ENCODE measurements at places on chromosomes 2 and 18.

GRCh38 chr2:56576001-56576400 lies 392.2 kb downstream of the CCDC85A start:
- DNase-seq = no peak

- DNase-seq = no peak
Measured at GRCh38 chr2:209761566-209761965, 10.1 kb upstream of the UNC80 start.

GRCh38 chr2:171529914-171530313 lies 7.6 kb downstream of the CYBRD1 start:
- DNase-seq = no peak

DNA sequence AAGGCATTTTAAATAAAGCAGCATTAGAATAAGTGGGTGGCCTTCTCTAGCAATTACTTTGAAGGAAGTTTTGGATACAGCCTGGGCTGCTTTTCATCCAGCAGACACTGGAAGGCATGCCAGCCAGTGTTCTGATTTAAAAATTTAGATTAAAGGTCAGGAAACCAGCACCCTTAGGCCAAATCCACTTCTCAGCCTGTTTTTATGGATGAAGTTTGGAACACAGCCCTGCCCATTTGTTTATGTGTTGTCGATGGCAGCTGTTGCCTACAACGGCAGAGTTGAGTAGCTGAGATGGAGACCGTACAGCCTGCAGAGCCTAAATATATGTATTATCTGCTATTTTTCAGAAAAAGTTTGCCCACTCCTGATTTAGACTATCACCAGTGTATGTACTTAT lies 313.6 kb upstream of the ACVR2A start:
- no peak for DNase-seq

DNA sequence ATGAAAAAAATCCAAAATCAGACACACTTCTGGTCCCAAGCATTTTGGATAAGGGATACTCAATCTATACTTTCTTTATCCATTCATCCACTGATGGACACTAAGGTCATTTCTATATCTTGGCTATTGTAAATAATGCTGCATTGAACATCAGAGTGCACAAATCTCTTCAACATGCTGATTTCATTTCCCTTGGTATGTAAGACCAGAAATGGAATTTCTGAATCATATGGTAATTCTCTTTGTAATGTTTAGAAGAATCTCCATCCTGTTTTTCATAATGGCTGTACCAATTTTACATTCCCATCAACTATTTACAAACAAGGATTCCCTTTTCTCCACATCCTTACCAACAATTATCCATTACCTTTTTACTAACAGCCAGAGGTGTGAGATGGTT lies 33.7 kb upstream of the MCM6 start:
- DNase-seq = no peak

DNA sequence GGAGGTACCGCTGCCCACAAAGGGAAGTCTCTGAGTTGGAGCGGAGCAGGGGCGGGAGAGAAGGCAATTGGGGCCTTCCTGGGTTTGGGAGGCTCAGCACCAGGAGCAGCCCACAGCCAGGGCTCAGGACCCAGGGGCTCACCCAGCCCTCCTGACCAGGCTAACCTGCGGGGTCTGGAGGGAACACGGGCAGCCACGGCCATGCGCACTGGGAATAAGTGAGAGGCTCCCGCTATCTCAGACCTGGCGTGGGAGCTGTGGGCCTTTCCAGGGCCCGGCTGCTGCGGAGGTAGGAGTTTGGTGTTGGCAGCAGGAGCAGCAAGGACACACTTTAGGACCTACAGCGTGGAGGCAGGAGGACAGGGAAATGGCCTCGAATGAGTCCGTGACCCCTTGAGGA lies 69.0 kb downstream of the RRM2 start:
- DNase-seq = no peak

GRCh38 chr2:32008805-32009515 lies 1.8 kb downstream of the MEMO1 start:
- DNase-seq = no peak

GRCh38 chr2:54866868-54867267 lies 143.4 kb downstream of the EML6 start:
- no peak for DNase-seq

DNA sequence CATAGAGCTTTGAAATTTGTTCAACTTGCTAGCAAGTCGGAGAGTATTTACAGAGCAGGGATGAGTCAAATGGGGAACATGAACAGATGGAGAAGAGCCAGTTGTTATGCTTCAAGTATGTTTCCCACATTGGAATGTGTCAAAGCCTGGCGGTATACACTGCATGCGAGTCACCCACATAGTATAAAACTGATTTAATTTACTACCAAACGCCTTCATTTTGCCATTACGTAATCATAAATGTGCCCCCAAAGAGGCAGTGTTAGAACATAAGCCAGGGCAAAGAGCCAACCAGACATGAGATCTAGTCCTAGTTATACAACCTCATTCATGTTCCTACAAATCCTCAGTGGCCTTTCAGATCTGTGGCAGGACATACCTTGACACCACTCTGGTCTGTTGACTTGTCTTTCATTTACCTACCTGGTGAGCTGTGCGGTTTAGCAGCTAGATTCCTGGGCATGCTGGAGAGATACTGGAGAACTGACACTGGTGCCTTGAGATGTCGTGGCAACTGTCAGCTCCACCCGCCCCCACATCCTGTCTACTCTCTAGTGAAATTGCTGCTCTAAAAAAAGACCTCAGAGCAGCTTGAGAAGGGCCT lies 21.7 kb upstream of the NRP2 start:
- no peak for DNase-seq

DNA sequence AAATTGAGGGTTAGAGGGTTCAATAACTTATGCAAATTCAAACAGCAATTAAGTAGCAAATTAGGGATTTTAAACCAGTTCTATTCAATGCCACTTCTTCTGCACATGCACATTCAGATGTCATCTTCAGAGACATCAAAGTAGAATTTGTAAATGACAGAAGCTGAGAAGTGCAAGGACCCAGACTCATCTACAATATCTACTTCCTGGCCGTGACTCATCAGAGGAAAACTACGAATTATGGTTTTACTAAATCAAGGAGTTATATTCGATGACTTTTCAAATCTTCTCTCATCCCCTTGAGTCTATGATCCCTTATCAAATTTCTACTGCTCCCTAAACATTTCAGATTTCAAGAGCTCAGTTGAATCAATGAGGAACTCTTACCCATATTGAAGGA lies 20.0 kb upstream of the STAT4 start:
- no peak for DNase-seq

- no peak for DNase-seq
Measured at GRCh38 chr2:239579524-239580198, 178.8 kb upstream of the HDAC4 start.

GRCh38 chr18:6729247-6730091 lies at the start of gene ARHGAP28:
Gene ARHGAP28 (plus strand): TSS chr18:6729716. CDS start chr18:6729822, 106 bp downstream.
- DNase-seq = no peak

GRCh38 chr2:144519934-144520731 lies at the start of gene ZEB2:
Gene ZEB2 (minus strand): TSS chr2:144520119. CDS start chr2:144517350, 2,769 bp downstream.
- no peak for DNase-seq

- no peak for DNase-seq
Measured at GRCh38 chr18:37422116-37422515, 143.5 kb downstream of the CELF4 start.

DNA sequence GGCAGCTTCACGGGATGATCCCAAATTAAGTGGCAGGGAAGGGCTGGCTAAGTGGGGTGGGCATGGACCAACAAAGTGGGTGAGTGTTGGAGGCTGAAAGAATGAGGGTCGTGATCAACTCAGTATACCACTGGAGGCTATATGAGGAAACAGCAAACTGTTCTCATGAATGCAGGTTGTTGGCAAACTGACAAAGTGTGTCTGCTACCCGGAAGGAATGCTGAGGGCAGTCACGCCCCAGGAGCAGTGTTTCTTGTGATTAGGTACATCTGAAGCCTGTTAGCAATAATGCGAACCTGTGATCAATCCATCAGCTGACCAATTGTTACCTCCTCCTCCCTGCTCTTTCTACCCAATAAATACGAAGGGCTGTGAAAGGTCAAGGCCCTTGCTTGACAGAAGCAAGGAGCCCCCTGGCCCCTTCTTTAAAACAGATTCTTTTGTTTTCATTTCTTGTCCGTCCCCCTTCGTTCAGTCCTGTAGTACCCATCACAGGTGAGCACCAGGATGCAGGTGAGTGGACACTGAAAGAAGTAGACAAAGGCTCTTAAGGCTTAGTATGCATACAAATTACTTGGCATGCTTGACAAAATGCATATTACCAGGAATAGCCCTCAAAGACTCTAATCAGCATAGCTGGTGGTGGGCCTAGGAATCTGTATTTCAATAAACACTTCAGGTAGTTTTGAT lies 67.9 kb downstream of the LOXHD1 start:
- no peak for DNase-seq

DNA sequence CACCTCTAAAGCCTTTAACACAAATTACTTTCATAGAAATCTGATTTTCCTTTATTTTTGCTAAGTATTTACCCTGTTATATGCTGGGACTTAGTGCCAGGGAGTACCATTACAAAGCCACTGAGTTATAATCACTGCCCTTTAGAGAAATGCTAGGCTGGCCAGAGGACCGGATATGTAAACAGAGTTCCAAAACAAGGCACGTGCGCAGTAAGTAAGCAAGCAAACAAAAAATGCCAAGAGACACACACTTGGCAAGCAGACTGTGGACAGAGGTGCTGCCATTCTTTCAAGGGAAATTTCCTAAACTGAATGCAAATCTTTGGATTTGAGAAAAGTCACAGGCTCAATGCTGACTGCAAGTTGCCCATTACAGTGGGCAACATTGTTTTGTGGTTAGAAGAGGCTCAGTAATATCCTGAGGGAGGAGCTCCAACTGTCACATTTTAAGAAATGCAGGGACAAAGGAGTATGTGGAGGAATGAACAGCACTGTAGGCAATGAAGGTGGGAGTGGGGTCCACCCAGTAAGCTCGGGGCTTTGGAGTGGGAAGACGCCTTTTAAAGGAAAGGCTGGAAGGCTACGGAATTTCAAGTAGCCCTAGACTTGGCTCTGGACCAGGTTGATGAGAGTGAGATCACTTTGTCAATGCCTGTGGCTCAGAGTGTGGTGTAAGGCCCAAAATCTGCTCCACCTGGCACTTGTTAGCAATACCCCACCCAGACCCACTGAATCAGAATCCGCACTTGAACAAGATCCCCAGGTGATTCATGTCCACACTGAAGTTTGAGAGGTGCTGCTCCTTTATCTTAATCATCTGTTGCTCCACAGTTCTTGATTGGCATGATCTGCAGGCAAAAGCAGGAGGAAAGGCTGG lies 2.1 kb upstream of the PARD6G start:
- no peak for DNase-seq

GRCh38 chr18:63439334-63439733 lies 17.1 kb upstream of the VPS4B start:
- peak; percentile 16 for DNase-seq

DNA sequence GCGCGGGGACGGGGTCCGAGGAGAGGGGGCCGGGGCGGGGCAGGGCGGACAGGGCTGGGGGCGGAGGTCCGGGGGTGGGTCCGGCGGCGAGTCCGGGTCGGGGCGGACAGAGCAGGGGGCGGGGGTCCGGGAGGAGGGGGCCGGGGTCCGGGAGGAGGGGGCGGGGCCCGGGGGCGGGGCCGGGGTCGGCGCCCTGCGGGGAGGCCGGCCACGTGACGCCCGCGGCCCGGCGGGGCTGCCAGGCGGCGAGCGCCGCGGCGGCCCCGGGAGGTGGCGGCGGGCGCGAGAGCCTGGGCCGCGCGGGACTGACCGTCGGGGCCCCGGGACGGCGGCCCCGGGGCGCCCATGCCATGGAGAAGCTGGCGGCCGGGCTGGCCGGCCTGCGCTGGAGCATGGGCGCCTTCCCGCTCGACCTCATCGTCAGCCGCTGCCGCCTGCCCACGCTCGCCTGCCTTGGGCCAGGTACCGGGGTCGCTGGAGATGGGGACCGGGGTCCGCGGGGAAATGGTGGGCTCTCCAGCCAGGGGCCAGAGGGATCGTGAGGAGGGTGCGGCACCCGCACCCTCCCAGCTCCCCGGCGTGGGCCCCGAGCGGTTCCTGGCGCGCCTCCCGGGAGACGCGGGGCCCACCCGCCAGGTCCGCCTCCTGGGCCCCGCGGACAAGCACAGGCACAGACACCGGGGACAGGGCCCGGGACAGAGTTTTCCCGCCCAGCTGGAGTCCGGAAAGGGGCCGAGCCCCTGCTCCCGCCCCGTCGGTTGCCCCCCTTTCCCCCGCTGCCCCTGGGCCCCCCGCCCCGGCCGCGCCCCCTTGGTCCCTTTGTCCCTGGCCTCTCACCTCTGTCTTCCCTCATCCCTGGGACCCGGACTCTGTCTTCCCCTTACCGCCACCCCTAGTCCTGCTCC lies at the start of gene GAREM2:
GAREM2 (plus strand) TSS at position 218 of the 905 bp plus-strand sequence; CDS start at position 351, 133 bp downstream.
- no peak for DNase-seq

GRCh38 chr18:9719421-9719981 lies 11.4 kb downstream of the RAB31 start:
- no peak for DNase-seq

GRCh38 chr2:202780514-202781021 lies 91.0 kb downstream of the ICA1L start:
- DNase-seq = no peak

DNA sequence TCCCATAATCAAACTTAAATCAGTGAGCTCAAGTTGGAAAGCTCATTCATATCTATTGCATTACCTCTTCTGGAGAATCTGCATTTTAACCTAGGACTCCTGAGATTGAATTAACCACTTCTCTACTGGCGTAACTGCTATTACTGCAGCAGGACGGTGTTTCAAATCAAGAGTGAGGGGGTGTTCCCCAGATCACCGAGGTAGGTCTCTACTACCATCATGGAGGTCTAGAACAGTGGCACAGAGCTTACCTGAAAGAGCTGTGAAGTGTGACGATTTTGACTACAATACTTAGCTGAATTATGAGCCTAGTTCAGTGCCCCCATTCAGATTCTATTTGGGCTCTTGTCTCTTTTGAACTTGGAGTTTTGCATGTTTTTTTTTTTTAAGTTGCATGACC lies 119.5 kb downstream of the POLE4 start:
- no peak for DNase-seq

DNA sequence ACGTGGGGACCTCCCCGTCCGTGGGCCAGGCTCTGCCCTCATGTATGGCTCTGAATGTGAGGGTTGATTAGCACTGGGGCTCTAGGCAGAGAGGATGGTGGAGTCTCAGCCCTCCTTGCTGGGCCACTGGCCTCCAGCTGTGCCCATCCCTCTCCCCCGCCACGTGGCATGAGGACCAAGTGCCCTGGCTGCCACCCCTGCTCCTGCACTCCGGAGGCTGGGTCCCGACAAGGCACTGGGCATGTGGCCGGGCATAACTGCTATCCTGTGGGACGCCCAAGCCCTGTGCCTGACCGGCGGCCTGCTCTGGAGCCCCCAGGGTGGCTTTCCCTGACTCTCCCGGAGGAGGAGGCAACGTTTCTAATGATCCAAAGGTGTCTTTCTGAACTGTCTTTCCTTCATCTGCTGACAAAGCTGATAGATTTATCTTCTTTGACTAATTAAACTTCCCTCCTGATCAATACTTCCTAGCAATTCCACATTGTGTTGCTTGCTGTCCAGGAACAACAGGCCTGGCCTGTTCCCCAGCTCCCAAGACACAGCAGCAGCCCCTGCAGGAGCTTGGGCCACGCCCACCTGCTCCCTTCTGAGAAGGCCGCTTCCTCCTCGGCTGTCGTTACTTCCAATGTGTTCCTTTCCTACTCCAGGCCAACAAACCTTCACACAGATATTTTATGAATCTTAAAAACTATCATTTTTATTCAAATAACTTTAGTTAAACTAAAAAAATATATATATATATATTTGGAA lies 132.0 kb downstream of the SNTG2 start:
- DNase-seq = no peak

- DNase-seq = no peak
Measured at GRCh38 chr2:196233021-196233804, 61.8 kb upstream of the STK17B start.
